Bone marrow (tissue), 2 donors: ENCODE measurements at places on chromosomes 1 and 21.
A peak's percentile ranks its signal among the peaks of the same experiment; 100 is the strongest.

GRCh38 chr1:228792601-228793000 is 57.3 kb downstream of the RHOU start:
- no peak for DNase-seq

DNA sequence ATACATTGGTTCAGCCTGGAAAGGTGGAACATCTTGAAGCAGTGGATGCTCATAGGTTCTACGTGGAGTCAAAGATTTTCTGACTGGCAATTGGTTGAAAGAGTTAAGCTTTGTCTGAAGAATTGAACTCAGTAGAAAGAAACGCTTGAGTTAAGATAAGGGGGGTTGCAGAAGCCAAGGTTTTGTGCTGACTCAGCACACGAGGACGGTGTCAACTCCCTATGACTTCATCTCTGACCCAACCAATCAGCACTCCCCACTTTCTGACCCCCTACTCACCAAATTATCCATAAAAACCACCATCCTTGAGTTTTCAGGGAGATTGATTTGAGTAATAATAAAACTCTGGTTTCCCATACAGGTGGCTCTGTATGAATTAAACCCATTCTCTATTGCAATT is 2.5 kb upstream of the PINK1 start:
- no peak for DNase-seq

GRCh38 chr1:192521734-192522133 is 53.8 kb upstream of the RGS1 start:
- peak; percentile 86 for DNase-seq

DNA sequence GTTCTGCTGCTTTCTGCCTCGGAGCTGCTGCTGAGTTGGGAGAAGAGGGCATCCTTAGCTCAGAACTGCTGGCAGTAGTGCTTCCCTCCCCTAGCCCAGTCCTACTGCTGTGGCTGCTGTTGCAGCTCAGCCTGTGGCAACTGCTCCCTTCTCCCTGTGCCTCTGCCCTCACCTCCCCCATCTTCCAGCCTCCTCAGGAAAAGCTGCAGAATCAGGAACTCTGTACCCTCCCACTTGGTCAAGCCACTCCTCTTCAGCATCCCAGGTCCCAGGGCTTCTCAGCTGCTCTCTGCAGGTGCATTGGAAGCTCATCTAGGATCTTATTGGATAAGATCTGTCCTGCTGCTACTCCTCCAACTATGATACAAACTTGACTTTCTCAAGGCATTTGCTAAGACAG is 316.7 kb downstream of the BRINP2 start:
- no peak for DNase-seq

GRCh38 chr1:31327381-31327780 is 30.5 kb downstream of the ZCCHC17 start:
- DNase-seq = no peak
